Nephron progenitor cell (in vitro differentiated cells): ENCODE measurements at places on chromosomes 2 and 18.
A peak's percentile ranks its signal among the peaks of the same experiment; 100 is the strongest.

DNA sequence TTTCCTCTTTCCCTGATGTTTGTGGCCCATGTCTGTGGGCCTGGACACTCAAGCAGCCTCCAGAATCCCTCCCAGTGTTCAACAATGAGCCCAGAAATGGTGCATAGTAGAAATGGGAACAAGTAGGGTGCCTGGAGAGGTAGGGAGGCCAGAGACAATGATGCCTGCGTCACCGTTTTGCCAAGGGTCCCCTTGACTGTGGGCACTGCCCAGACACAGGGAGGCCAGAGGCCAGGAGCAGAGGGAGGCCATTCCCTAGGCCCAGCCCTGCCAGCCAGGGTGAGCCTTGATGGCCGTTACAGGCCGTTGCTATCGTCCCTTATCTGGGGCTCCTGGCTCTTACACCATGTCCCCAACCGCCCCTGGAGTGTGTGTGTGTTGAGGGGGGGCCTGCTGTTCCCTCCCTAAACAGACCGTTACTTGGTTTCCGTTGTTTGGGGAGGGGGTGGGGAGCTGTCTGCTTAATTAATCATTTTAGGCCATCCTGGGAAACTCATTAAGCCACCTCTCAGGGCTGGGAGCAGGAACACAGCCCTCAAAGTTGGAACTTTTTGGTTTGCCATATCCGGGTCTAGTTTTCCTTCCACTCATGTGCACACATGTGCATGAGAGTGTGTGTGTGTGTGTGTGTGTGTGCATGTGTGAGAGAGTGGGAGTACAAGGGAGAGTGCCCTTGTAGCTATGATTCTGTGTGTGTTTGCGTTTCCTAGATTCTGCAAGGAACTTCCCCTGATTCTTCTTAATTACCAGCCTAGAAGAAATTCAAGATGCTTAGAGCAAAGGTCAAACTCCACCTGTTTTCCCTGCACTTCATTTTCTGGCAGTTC lies 135.2 kb upstream of the HAAO start:
- no peak for DNase-seq
- peak overlapping the region; percentile 98 for H3K27ac ChIP-seq
- no peaks in the 10 kb centered on the region for H3K27me3 ChIP-seq

GRCh38 chr2:118231759-118232158 lies 143.5 kb downstream of the INSIG2 start:
- H3K4me1 ChIP-seq = peaks cover 19% of the 10 kb centered on the region
- no peak for DNase-seq
- H3K27me3 ChIP-seq = peaks cover 6% of the 10 kb centered on the region
- H3K4me3 ChIP-seq = no peak overlapping the region
- H3K36me3 ChIP-seq = no peaks in the 10 kb centered on the region
- H3K27ac ChIP-seq = no peak overlapping the region

DNA sequence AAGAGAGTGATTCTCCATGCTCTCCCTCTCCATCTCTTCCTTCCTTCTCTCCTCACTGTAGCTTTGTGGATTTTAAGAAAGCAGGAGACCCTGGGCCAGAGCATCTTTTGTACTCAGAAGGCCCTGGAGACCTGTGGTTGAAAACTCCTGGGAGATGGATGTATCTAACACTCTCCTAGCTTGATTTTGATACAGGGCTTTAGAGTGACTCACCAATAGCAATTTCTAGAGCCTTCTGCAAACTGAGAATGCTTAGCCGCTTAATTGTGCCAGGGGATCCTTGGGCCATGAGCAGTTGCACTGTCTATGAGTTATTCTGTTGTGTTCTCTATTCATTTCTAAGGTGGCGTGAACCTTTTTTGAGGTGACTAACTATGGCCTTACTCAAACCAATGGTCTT lies 17.7 kb downstream of the HOXD1 start:
- H3K27me3 ChIP-seq = peaks cover 3% of the 10 kb centered on the region
- no peaks in the 10 kb centered on the region for H3K36me3 ChIP-seq
- no peak overlapping the region for H3K27ac ChIP-seq
- no peak for DNase-seq
- H3K4me3 ChIP-seq = no peak overlapping the region

DNA sequence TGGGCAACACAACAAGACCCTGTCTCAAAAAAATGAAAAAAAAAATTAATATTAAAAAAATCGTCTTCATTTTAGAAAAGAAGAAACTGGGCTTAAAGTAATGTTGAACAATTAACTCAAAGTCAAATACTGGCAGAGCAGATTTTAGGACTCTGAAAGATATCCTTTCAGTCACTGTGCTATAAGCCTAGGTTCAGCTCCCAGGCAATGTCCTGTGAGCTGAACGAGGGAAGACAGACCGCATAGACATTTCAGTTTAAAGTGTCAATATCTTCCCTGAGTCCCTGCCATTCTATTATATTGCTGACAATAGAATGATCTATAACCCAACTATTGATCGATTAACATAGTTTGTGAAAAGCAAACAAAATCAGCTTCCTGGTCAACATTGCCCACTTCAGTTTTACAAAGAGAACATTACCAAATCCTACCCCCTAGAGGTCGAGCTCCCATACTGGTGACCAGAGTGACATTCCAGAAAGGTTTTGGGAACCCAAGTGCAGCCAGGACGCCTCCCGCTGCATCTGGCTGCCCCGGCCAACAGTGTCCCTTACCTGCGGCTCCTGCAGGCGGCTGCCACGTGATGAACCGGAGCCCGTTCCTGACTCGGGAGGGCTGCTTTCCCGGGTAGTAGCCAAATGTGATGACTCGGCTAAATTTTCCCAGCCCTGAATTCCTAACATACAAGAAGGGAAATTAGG lies 639 bp downstream of the MRO start:
- H3K27ac ChIP-seq = no peak overlapping the region
- no peak overlapping the region for H3K4me3 ChIP-seq
- peaks cover 36% of the 10 kb centered on the region for H3K4me1 ChIP-seq
- H3K36me3 ChIP-seq = no peaks in the 10 kb centered on the region
- peaks cover 6% of the 10 kb centered on the region for H3K27me3 ChIP-seq
- peak; percentile 47 for DNase-seq

GRCh38 chr2:64939332-64939917 lies 49.8 kb upstream of the SLC1A4 start:
- no peak for DNase-seq
- peaks cover 14% of the 10 kb centered on the region for H3K27me3 ChIP-seq
- no peaks in the 10 kb centered on the region for H3K36me3 ChIP-seq
- no peak overlapping the region for H3K27ac ChIP-seq

DNA sequence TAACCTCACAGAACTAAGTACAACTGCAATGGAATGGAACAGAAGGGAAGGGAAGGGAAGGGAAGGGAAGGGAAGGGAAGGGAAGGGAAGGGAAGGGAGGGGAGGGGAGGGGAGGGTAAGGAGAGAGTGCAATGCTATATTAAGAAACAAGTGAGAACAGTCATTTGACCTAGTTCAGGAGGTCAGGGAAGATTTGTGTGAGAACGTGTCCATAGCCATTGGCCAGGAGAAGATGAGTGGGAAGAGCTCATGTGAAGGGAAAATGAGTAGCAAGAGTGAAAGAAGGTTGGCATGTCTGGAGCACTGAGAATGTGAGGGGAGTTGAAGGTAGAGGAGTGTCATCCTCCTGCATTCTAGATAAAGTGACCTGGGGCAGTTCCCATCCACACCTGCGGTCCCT lies 481.6 kb downstream of the IRS1 start:
- H3K4me3 ChIP-seq = no peak overlapping the region
- H3K27ac ChIP-seq = no peak overlapping the region
- H3K36me3 ChIP-seq = no peaks in the 10 kb centered on the region
- H3K27me3 ChIP-seq = peaks cover 4% of the 10 kb centered on the region
- no peaks in the 10 kb centered on the region for H3K4me1 ChIP-seq
- DNase-seq = no peak

DNA sequence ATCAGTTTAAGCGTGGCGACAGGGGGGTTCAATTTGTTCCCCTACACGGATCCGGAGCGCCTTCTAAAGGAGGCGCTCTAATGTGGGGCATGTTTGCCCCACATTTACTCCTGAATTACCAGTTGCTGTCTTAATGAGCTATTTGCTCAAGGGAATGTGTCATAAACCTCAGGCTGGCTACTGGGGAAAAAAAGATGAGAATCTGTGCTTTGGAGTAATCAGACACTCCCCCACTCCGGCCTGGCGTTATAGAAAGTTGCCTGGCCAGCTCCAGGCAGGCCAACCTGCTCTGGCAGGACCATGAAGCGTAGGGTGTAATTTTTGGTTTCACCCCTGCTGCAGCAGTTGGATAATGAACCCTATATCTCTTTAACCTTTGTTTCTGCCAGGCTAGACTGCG lies 31.0 kb upstream of the MAP3K20 start:
- H3K27me3 ChIP-seq = no peaks in the 10 kb centered on the region
- H3K4me3 ChIP-seq = no peak overlapping the region
- DNase-seq = no peak
- no peak overlapping the region for H3K27ac ChIP-seq

GRCh38 chr2:150989969-150990368 lies 271.7 kb downstream of the RBM43 start:
- no peak overlapping the region for H3K4me3 ChIP-seq
- peaks cover 5% of the 10 kb centered on the region for H3K4me1 ChIP-seq
- no peak for DNase-seq
- H3K27ac ChIP-seq = no peak overlapping the region

DNA sequence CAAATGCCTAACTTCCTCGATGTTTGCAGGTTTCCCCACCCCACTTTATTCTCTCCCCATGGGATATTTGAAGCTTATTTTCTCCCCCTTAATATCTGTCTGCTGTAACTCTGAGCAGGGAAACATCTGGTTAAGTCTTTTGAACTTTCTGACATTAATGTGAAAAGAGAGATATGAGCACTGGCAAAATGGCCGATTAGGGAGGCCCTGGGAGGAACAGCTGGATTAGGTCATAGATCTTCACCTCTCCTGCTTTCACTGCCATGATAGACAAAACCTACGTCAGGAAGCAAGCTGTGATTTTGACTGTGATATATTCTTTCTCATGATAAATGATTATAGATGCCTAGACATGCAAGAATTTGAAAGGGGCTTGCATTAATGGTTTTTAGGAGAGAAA lies 43.6 kb downstream of the LYPD6B start:
- H3K27me3 ChIP-seq = no peaks in the 10 kb centered on the region
- peaks cover 84% of the 10 kb centered on the region for H3K4me1 ChIP-seq
- DNase-seq = no peak
- peaks cover 16% of the 10 kb centered on the region for H3K36me3 ChIP-seq

GRCh38 chr2:24313744-24314632 lies 46.3 kb downstream of the ITSN2 start:
- no peak overlapping the region for H3K27ac ChIP-seq
- H3K36me3 ChIP-seq = peaks cover 23% of the 10 kb centered on the region
- no peak overlapping the region for H3K4me3 ChIP-seq

GRCh38 chr2:136059036-136059472 lies 58.9 kb downstream of the CXCR4 start:
- DNase-seq = no peak
- H3K4me3 ChIP-seq = no peak overlapping the region
- no peaks in the 10 kb centered on the region for H3K27me3 ChIP-seq
- peaks cover 31% of the 10 kb centered on the region for H3K4me1 ChIP-seq

- DNase-seq = no peak
- H3K4me3 ChIP-seq = no peak overlapping the region
- no peaks in the 10 kb centered on the region for H3K4me1 ChIP-seq
- H3K27ac ChIP-seq = no peak overlapping the region
- no peaks in the 10 kb centered on the region for H3K36me3 ChIP-seq
Measured at GRCh38 chr2:102000813-102001766, 9.3 kb downstream of the IL1R2 start.

DNA sequence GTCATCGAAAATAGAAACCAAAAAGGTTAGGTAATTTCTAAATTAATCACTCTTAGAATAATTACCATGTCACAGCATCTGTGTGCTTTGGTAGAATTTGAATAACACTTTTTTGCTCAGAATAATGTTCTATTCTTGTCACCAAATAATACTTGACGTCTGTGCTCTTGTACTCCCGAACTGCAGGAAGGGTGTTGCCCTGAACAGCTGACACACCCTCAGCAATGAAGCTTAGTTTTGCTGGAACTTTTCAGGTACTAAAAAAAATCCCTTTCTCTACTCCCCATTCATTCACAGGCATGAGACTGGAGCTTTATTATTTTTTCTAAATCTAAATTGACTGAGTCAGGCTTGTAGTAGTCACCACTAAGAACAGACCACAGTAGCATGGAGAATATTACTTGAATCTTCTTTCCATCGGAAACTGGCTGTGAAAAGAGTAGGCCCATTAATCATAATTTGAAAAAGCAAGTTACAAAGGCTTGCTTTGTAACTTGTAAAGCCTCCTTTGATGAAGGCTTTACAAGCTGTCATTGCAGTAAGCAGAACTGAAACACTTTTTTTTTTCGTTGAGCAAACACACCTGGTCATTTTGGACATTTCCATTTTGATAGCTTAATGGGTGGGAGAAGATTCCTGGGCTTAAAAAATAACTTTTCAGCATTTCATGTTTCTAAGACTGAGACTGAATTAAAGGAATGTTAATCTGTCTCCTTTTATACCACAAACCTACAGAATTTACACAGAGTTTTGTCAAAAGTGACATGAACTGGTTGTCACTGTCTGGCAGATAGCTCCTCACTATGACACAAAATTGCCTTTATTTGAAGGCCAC lies 70.3 kb upstream of the PELI1 start:
- H3K4me1 ChIP-seq = peaks cover 10% of the 10 kb centered on the region
- H3K27me3 ChIP-seq = no peaks in the 10 kb centered on the region
- H3K36me3 ChIP-seq = no peaks in the 10 kb centered on the region
- H3K27ac ChIP-seq = no peak overlapping the region
- DNase-seq = no peak

- H3K4me1 ChIP-seq = peaks cover 23% of the 10 kb centered on the region
- no peaks in the 10 kb centered on the region for H3K36me3 ChIP-seq
- DNase-seq = peak; percentile 15
Measured at GRCh38 chr2:219912491-219912921, 285.1 kb downstream of the SLC4A3 start.

DNA sequence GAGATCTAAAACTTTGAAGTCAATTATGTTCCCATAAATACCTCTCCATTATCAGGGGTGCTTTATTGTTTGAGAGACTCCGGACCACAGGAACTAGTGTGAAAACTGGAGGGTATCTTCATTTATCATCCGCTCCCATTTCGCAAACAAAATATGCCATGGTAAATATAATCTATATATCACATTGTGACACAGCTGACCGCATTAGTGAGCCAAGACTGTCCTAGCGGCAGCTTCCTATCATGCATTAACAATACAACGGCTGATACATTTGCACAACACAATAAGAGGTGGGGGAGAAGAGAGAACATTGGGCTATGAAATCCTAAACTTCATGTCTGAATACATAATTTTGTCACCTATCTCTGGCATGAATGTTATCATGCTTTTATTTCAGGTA lies 29.5 kb downstream of the BCL11A start:
- DNase-seq = no peak
- peaks cover 9% of the 10 kb centered on the region for H3K27me3 ChIP-seq
- H3K36me3 ChIP-seq = no peaks in the 10 kb centered on the region
- peaks cover 53% of the 10 kb centered on the region for H3K4me1 ChIP-seq
- H3K27ac ChIP-seq = no peak overlapping the region
- no peak overlapping the region for H3K4me3 ChIP-seq
